Esophagus squamous epithelium (tissue), 5 donors: ENCODE measurements at places on chromosomes 2 and 18.

GRCh38 chr2:122236152-122236874 is 480.9 kb downstream of the TSN start:
- DNase-seq, result no peak

DNA sequence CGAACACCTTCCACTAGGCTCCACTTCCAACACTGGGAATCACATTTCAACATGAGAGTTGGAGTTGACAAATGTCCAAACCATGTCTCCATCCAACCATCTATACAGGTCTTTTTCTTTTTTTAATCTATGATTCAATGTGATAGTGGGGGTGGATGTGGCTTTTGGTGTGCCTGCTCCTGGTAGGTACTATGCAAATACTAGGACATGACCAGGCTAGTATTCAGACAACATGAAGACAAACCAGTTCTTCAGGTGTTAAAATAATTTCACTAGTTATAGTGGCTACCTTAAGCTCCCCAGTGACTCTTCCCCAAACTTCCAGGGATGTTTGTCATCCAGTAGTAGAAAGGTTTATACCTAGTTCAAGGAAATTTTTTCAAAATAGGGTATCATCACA is 387.5 kb downstream of the CDH2 start:
- no peak for DNase-seq

- DNase-seq, result no peak
These were observed 22.6 kb downstream of the PLEK start for GRCh38 chr2:68387408-68388350.

GRCh38 chr18:37636831-37637477 is 71.4 kb upstream of the CELF4 start:
- no peak for DNase-seq

- no peak for DNase-seq
These were observed 101.4 kb upstream of the RNU4ATAC start for GRCh38 chr2:121429119-121429903.

DNA sequence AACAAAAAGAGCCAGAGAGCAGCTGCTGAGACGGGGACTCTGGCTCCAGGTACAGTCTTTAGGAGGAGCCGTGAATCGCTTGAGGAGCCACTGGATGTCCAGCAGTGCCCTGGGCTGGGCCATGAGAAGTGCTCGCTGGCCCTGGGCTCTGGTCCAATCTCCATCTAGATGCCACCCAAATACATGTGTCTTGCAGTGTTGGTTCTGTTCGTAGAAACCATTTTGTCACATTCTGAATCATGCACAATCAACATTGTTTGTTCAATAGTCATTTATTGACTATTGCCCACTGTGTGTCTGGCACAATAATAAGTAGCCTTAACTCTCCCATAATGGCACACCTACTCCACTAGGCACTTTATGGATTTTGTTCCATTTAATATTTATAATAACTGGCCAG is 26.1 kb downstream of the TYMS start:
- no peak for DNase-seq

- no peak for DNase-seq
These were observed 108.8 kb downstream of the FMNL2 start for GRCh38 chr2:152443771-152444170.

DNA sequence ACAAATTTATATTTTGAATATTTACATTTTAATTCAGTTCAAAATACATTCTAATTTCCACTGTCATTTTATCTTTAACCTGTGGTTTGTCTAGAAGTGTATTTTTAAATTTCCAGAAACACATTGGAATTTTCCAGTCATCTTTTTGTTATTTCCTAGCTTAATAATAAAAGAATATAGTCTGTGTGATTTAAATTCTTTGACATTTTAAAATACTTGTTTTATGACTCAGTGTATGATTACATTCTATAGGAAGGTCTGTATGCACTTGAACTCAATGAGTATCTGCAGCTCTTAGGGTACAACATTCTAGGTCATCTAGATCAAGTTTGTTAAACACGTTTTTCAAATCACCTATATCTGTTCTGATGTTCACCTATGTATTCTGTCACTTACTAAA is 88.3 kb upstream of the MBOAT2 start:
- DNase-seq, result no peak

GRCh38 chr2:77479395-77479794 is 42.8 kb downstream of the LRRTM4 start:
- DNase-seq, result no peak

DNA sequence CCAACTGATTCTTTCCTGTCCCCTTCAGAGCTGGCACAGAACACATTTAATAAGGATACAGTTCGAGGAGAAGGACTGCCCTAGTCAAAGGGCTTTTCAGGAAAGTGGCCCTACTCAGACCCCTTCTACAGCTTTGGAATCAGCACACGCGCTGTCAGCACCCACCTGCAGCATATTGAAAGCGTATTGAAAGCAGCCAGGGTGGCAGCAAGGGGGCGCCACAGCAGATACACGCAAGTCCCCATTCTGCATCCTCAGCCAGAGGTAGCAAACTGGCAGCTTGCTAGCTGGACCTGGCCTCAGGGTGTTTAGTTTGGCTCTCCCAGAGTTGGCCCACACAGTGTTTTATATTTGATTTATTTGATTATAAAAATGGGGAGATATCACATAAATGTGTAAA is 101.0 kb upstream of the NT5C1B start:
- DNase-seq, result no peak

DNA sequence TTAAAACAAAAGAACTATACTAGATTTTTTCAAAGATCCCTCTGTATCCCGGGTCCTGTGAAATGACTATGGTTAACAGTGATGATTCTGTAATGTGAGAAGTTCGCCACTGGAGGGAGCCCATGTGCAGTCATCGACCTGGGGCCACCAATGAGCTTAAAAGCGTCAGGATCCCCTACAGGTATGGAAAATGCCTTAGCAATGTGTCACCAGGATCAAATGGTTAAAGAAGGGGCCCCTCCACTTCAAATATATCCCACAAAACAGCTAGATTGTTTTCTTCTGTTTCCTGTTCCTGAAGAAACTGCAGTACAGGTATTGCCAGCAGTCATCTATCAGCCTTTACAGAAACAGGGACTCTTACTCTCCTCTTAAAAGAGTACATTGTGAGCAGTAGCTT is 15.3 kb downstream of the CHRNA1 start:
- DNase-seq, result no peak

- DNase-seq, result no peak
These were observed 25.9 kb downstream of the CD8A start for GRCh38 chr2:86764661-86765309.

DNA sequence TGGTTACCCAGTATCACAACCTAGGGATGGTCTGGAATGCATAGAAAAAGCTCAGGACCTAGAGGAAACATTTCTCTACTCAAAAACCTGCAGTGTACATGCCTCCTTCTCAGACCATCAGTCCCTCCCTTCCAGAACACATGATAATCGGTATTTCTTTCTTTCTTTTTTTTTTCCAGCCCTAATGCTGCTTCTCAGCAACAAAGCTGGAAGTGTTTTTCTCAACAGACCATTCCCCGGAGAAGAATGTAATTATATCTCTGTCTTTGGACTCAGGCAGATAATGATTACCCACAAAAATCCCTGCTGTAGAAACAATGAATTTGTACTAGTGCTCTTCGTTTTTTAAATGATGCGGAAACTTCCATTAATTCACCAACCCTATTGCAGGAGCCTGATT is 44.1 kb upstream of the NDUFV2 start:
- no peak for DNase-seq

DNA sequence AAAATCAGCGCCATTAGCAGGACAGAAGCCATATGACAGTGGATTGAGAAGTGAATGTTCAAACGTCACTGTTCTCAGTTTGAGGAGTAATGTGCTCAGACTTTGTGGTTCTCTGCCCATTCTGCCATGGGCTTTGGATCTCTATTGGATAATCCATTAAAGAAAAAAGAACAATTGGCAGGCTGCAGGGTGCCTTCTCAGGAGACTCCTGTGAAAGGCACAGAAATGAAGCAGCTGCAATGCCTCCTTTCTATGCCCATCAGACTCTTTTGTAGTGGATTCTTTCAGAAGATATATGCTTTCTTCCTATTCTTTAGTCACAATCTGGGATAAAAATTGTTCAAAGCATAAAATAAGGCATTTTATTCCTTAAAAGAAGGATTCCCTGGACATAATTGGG is 506.9 kb upstream of the KLHL29 start:
- DNase-seq, result no peak

- DNase-seq, result no peak
These were observed 172.3 kb downstream of the PRKCE start for GRCh38 chr2:45823723-45824206.

- DNase-seq, result no peak
These were observed 37.3 kb upstream of the XPO1 start for GRCh38 chr2:61575447-61575859.

- DNase-seq, result no peak
These were observed 4.6 kb downstream of the TTR start for GRCh38 chr18:31596081-31596872.

- no peak for DNase-seq
These were observed 485 bp upstream of the GALNT3 start for GRCh38 chr2:165794536-165794928.

GRCh38 chr2:232486558-232487384 is 863 bp downstream of the ECEL1 start:
- DNase-seq, result no peak

GRCh38 chr18:69408522-69408921 is 7.8 kb downstream of the DOK6 start:
- DNase-seq, result no peak

GRCh38 chr2:158726911-158727592 is 68.1 kb upstream of the DAPL1 start:
- DNase-seq, result no peak

GRCh38 chr18:55224086-55224625 is 264.9 kb upstream of the CCDC68 start:
- no peak for DNase-seq

GRCh38 chr18:74567822-74568221 is 29.8 kb upstream of the ZNF407 start:
- DNase-seq, result no peak

DNA sequence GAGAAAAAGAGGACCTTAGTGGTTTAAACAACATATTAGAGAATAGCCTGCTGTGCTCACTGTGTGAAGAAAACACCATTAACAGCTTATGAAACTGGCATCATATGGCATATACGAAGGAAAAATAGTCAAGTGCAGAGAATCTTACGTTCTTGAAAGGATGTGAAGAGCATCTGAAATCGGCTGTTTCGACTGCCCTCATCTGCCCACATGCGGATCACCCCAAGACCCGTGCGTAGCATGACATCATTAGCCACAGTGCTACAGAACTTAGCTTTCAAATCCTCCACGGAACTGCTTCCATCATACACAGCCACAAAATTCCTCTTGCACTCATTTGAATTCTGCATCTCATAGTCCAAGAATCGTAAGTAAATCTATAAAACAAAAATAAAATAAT is 84.3 kb downstream of the NETO1 start:
- DNase-seq, result no peak

DNA sequence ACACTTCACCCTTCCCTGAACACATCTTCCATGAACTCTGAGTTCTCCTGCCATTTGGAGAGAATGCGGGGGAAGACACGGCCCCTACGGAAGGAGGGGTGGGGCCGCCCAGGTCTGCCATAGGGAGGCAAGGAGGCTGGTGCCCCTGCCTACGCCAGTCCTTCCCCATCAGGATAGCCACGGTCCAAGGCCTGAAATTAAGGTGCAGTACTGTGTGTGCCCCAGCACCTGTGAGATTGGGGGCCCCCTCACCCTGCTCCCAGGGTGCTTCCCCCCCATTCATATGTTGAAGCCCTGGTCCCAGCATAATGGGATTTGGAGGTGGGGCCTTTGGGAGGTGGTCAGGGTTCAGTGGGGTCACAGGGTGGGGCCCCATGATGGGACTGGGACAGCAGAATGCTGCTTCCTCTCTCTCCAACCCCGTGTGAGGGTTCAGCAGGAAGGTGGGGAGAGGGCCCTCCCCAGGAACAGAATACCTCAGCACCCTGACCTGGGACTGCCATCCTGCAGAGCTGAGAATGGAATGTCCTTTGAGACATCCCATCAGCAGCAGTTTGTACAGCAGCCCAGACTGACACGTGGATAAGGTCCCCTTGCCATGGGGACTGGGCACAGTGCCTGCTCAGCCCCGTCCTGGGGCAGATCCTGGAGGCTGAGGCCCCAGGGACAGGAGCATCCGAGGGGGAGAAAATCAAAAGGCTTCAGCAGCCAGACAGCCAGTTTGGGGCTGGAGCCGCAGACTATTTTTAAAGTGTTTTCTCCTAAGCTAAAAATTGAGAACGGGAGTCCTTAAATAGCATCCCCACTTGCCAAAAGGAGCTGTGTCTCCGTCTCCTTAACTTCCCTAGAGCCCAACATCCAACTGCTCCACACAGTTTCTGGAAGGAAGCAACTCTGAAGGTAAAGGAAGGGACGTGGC is 105.1 kb downstream of the NDUFA10 start:
- DNase-seq, result no peak

DNA sequence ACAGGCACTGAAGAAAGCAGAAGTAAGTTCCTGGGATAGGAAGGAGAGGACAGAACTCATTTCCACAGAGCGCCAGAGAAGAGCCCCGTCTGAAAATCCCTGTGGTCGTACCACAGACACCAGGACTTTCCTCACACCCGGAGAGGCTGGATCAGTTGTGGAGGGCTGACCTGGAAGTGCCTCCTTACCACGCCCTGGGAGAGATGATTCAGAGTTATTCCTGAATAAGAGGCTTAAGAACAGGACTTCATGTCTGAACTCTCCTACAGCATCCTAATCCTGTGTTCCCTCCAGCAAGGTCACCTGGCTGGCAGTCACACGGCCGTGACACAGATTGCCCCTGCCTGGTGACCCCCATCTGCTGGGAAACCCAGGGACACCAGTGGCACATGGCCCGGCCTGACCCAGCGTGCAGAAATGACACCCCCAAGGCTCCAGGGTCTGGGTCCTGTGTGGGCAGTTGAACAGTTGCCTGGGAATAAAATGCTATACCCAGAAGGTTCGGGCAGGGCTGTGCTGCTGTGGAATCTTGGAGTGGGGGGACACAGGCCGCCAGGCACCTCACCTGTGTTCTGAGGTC is 105.9 kb downstream of the PXDN start:
- no peak for DNase-seq

- DNase-seq, result no peak
These were observed 112.5 kb downstream of the FAM210A start for GRCh38 chr18:13613591-13614501.

DNA sequence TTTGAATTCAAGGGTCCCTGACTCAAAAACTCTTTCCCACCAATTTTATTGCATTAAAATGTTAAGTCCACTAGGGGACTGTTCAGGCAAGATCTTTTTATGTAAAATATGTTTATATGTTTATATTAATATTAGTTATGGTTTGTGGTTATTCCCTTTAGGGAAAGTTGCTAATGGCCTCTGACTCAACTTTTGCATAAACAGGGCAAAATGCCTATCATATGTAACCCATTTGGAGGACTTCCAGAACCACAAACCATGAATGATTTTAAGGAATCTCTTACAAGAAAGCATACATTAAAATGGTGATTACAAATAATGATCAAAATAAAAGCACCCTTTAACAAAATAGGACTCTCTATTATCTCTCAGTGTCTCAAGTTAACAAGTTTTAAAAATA is 1484.5 kb upstream of the ZEB2 start:
- DNase-seq, result no peak

GRCh38 chr2:39385172-39385571 is 51.9 kb downstream of the MAP4K3 start:
- DNase-seq, result no peak

- no peak for DNase-seq
These were observed 8.4 kb upstream of the NR4A2 start for GRCh38 chr2:156340804-156341451.
